ENCODE measurements at places on chromosomes 12 and 14.
A peak's percentile ranks its signal among the peaks of the same experiment; 100 is the strongest.

- no peak for DNase-seq
Measured at GRCh38 chr12:19430988-19431387, 8.3 kb upstream of the AEBP2 start.

GRCh38 chr12:47860279-47860841 is 40.7 kb upstream of the HDAC7 start:
- no peak for DNase-seq

- no peak for DNase-seq
Measured at GRCh38 chr12:132326646-132327045, 2.7 kb downstream of the GALNT9 start.

- peak; percentile 96 for DNase-seq
Measured at GRCh38 chr12:53746592-53747092, 5.1 kb downstream of the CISTR start.

DNA sequence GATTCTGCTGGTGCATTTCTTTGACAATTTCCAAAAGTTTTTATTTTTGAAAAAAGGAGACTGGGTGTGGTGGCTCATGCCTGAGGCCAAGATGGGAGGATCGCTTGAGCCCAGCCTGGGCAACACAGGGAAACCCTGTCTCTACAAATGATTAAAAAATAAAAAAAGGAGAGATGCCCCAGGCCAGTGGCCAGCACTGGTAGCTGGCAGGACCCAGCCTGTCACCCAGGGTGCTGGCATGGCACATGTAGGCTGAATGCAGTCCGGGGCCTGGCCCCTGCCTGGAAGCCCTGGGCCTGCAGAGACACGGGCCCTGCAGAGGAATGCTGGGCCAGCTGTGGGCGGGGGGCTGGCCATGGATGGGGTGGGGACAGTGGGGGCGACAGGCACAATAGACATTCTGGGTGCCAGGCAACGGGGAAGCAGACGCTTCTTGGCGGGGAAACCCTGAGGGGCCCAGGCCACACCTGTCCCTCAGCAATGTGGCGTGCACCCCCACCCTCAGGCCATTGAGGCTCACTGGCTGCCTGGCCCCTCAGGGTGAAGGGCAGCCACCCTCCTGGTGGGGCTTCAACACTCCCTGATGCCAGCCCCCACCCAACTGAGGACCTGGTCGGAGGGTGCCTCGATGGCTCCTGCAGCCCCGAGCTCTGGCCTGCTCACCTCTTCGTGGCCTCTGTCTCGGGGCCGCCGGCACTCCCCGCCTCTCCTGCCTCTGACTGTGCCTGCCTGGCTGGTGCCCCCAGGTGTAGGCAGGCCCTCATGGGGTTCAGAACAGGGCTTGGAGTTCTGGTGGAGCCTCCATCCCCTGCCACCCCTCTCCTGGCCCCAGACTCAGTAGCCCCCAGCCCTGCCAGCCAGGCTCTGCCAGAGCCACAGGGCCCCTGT is 12.1 kb downstream of the TRMT61A start:
- DNase-seq, result no peak

DNA sequence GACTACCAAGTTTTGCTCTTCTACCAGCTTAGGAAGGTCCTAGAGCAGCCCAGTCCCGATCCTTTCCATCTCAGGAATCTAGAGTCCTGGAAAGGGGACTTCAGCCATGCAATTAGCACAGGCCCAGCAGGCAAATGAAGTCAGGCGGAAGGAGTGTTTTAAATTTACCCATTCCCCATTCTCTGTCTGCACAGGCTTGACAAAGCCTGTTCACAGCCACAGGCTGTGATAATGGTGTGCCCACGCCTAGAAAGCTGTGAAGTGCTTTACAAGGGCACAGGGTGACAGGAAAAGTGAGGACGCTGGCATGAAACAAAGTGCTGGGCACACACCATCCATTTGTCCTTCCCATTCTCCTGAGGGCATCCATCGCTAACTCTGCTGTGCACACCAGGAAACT is 79.0 kb downstream of the PITPNM2 start:
- DNase-seq, result no peak

DNA sequence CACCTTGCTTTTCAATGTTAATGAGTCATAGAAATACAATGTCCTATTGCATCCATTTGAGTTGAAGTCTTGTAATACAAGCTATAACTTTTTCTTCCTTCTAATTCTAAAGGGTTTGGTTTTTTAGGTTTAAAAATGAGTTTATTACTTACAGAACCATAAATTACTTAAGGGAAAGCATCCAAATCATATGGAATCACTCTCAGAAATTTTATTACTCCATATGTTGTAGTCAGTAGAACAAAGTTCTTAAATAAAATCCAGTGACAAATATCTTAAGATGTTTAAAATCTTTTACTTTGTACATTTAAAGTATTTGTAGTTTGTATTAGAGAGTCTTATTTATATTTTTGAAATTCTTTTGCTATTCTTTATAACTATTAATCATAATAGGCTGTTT is 253.2 kb downstream of the IPO8 start:
- peak; percentile 19 for DNase-seq

DNA sequence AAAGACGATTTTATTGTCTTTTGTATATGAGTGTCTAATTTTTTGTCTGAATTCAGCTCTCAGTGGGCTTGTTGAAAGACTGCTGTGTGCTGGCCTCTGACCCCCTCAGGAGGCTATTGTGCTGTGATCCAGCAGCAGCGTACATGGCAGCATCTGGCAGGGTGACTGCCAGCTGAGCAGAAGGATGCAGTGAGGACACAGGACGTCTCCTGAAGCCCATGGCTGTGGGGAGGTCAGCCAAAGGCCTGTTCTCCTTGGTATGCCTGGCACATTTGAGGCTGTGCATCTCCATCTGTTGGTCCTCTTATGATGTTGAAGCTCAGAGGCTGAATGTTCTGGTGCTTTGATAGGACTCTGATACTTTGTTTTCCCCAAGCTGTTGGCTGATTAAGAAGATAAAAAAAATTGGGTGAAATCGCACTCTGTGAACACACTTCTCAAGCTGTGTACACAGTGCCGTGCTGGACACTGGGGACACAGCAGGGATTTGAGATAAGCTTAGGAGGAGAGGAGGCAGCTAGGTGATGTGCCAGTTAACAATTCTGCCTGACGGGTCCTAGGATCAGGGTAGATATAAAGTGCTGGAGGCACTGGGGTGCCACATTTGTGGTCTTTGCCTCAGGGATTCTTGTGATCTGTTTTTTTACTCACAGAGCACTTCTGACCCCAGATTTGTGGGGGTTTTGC is 37.5 kb downstream of the EID3 start:
- DNase-seq, result peak; percentile 8

GRCh38 chr14:71595441-71595840 is 336.8 kb upstream of the RGS6 start:
- no peak for DNase-seq

GRCh38 chr14:37197421-37198272 is at the start of gene MIPOL1:
Gene MIPOL1 (plus strand): TSS chr14:37197937. CDS start chr14:37247889, 49,952 bp downstream.
- DNase-seq, result peak; percentile 94

GRCh38 chr12:236445-236844 is 22.5 kb upstream of the SLC6A12 start:
- DNase-seq, result no peak

GRCh38 chr14:36869125-36869524 is 207.5 kb downstream of the PAX9 start:
- DNase-seq, result no peak

DNA sequence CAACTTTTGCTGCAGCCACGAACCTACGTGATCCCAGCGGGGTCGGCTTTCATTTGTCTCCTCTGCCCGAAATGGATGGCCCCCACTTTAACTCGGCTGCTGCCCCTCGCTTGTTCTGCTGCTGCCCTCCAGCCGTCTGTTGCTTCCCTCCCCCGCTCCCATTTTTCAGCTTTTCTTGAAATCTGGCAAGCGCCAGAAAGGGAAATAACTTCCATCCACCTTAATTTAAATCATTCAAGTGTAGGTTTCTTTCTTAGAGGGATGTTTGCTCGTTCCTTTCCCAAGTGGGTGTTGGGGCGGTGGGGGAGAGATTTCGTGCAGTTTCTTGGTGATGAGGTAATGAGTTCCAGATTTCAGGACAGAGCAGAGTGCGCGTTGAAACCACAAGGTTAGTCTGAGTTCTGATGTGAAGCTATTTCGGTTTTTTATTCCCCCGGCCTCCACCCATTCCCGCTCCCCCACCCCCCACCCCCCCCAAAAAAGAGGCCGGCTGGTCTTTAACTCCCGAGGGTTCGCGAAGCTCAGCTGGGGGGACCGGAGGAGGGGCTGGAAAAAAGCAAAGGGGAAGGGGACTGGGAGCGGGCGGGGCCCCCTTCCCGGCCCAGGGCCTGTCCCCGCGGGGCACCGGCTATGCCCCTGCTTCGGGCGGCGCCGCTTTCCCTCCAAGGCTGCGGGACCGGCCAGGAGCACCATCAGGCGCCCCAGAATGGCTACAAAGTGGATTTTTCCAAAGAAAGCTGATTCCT is 2.2 kb upstream of the ZFP36L1 start:
- DNase-seq, result peak; percentile 95

DNA sequence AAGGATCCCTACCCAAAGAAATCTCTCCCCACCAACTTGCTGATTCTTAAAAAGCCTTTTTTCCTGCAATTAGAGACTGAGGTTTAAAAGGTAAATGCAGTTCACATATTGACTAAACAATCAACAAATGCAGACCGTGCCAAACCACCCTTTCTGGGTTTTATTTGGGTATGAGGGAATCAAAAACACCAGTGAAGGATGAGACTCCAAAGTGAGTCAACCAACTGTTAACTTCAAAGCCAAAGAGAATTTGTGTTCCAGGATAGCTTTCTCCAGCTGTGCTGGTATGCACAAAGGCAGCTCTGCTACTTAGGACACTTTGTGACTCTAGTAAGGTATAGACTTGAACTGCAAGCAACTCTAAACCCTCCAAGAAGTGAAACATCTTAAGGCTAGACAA is 39.4 kb downstream of the RPS29 start:
- DNase-seq, result no peak

DNA sequence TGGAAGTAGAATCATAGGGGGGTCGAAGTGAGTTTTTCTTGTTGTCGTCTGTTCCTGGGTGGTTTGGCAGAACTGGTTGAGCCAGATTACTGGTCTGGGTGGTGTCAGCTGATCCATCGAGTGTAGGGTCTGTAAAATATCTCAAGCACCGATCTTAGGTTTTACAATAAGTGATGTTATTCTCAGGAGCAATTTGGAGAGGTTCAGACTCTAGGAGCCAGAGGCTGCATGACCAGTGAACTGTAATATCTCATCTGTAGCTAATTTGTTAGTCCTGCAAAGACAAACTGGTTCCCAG is 9.7 kb upstream of the SERPINA1 start:
- DNase-seq, result no peak

DNA sequence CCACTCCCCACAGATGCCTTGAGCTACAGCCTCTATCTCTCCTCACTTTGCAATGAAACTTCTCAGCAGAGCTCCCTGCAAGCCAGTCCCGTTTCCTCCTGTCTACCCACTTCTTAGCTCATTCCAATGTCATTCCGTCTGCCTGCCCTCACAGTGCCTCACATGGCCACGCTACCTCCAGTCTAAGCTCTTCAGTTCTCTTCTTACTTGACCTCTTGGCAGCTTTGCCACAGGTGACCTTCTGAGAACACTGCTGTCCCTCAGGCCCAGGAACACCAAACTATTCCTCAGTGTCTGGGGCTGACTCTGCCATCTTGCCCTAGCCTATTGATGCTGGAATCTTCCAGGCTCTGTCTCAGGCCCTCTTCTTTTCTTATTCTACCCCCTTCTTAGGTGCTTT is 110.1 kb downstream of the EGLN3 start:
- DNase-seq, result no peak

DNA sequence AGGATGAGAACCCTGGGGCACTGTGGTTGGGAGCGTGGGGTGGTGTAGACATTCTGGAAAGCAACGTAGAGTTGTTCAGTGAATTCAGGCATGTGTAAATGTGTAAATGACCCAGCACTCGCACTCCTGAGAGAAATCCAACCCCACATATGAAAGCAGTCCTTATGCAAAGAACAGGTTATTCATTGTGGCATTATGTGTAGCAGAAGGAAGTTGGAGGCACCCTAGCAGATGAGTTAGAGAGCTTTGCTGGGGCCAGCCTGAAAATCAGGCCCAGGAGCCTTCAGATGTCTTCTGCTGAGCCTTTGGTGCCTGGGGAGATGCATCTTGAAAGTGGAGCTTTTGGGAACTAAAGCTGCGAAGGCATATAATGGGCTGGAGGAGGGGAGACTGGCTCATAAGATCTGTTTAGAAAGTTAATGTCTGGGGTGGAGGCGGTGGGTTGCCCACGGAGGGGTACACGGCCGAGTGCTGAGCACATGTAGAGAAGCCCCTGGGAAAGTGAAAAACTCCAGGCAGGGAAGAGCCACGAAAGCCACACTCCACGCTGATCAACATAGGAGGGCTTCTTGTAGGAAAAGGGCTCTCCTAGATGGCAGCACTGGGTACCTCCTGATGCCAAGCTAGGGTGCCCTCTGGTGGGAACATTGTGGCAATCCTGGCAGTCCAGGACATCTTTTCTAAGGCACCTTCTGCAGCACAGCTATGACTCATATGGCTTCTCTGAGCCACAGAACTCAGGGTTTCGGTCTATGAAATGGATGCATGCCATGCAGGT is 6.0 kb upstream of the KRT83 start:
- DNase-seq, result peak; percentile 56

GRCh38 chr12:114911196-114911595 is 227.2 kb upstream of the TBX3 start:
- no peak for DNase-seq

- DNase-seq, result no peak
Measured at GRCh38 chr12:103016381-103016780, 58.9 kb downstream of the ASCL1 start.

DNA sequence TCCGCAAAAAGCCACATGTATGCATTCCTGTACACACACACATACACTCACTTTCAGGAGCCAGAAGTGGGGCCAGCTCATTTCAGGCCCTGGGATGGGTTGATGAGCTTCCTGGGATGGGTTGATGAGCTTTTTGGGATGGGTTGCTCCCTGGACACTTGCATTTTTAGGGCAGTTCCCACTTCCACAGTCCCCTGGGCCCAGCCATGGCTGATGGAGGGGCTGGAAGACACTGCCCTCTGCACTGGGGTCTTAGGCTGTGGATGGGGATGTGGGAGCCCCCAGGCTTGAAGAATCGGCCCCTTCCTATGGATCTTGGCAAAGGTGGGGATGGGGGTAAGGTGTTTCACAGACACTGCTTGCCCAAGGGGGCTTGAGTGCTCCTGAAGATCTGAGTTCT is 12.7 kb downstream of the ACVRL1 start:
- no peak for DNase-seq

- no peak for DNase-seq
Measured at GRCh38 chr12:132501204-132501940, 11.4 kb downstream of the FBRSL1 start.

- no peak for DNase-seq
Measured at GRCh38 chr14:38931969-38932652, 170.9 kb downstream of the SEC23A start.

DNA sequence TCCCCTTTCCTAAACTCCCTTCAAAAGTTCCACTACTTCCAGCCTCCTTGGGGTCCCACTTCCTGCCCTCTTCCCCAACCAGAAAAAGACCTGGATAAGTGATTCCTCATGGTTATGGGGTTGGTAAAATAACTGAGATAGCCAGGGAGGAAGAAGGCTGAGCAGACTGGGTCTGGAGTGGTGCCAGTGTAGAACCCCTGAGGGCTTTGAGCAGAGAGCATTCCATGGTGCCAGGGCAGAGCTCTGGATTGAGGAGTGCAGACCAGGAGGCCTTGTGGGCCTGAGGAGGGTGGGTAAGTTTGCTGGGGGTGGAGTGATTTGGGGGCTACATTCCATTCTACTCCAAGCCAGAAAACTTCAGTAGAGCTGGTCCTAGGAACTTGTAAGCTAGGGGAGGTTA is 9.5 kb upstream of the CISTR start:
- no peak for DNase-seq
